Adrenal gland (tissue), 19 donors: ENCODE measurements at places on chromosomes 7 and 10. TPM values are rescaled to one million over a fixed set of nuclear protein-coding genes. Genes with fewer than 3 reads are reported as not detected.

DNA sequence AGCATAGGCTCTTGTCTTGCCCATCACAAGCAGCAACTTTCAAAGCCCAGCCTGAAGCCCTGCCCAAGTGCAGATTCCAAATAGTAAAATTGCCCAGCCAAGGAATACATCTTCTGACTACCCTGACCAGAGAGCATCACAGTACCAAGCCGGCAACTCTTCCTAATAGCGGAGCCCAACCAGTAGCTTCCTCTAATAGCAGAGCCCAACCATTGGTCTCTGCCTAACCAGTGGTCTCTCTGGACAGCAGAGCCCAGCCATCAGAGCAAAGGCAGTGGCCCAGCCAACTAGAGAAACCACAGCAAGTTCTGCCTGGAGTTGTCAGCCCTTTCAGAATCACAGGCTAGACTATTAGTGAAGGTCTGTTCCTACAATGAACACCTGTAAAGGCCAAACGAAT lies 285.6 kb downstream of the HGF start:
- DNase-seq: no peak
- H3K27me3 ChIP-seq: no peaks in the 10 kb centered on the region
- no peaks in the 10 kb centered on the region for H3K36me3 ChIP-seq
- H3K4me3 ChIP-seq: no peak overlapping the region
- peaks cover 3% of the 10 kb centered on the region for H3K4me1 ChIP-seq

GRCh38 chr10:30037620-30038336 lies 21.6 kb downstream of the JCAD start:
- H3K4me3 ChIP-seq: no peak overlapping the region
- no peaks in the 10 kb centered on the region for H3K27me3 ChIP-seq
- H3K27ac ChIP-seq: no peak overlapping the region
- H3K4me1 ChIP-seq: no peaks in the 10 kb centered on the region
- no peak for DNase-seq

DNA sequence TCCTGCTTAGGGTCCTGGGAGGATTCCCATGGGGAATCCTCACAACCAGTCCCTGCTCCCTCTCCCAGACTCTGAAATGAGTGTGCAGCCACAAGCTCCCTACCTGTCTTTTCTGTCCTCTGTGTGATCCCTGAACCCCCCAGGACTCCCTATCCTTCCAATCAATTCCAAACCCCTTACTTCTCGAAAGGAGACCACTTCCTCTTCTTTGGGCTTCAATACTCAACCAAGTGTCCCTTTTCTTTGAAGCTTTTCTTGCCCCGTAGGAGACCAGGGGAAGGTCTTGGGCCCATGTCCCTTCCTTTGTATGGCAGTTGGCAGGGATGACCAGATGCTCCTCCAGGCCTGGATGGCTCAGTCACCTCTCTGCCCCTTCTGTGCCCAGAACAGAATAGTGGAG lies 1.7 kb downstream of the AEBP1 start:
- no peaks in the 10 kb centered on the region for H3K4me1 ChIP-seq
- no peak overlapping the region for H3K27ac ChIP-seq
- no peak for DNase-seq
- no peak overlapping the region for H3K4me3 ChIP-seq

DNA sequence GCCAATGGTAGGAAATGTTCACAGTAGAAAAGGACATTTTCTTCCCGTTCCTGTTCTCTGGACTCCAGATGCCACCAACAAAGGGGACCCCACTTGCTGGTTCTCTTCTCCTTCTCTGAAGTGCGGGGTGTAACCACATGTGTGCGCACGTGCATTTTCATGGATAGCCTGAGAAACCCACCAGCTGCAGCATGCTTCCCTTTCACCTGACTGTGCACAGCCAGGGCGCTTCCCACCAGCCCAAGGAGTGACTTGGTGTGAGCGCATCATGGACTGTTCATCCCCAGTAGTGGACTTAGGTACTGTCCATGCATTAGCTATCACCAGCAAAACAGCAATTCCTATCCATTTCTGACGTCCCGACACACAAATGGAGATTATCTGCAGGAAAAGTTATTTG lies 29.6 kb upstream of the DPYSL4 start:
- H3K4me1 ChIP-seq: no peaks in the 10 kb centered on the region
- DNase-seq: no peak
- H3K27me3 ChIP-seq: no peaks in the 10 kb centered on the region
- no peak overlapping the region for H3K27ac ChIP-seq
- no peaks in the 10 kb centered on the region for H3K36me3 ChIP-seq
- H3K4me3 ChIP-seq: no peak overlapping the region

- no peaks in the 10 kb centered on the region for H3K27me3 ChIP-seq
- H3K4me3 ChIP-seq: no peak overlapping the region
- no peaks in the 10 kb centered on the region for H3K4me1 ChIP-seq
- peak; percentile 82 for DNase-seq
- peak overlapping the region; percentile 77 for H3K27ac ChIP-seq
Measured at GRCh38 chr10:95755511-95756004, 405 bp upstream of the ENTPD1 start.

GRCh38 chr10:120969219-120969645 lies 118.1 kb downstream of the WDR11 start:
- H3K27me3 ChIP-seq: no peaks in the 10 kb centered on the region
- H3K4me3 ChIP-seq: no peak overlapping the region
- DNase-seq: no peak
- no peak overlapping the region for H3K27ac ChIP-seq
- peaks cover 7% of the 10 kb centered on the region for H3K4me1 ChIP-seq
- H3K36me3 ChIP-seq: no peaks in the 10 kb centered on the region

GRCh38 chr10:28954211-28954610 lies 276.9 kb downstream of the BAMBI start:
- no peak overlapping the region for H3K27ac ChIP-seq
- DNase-seq: no peak
- H3K4me3 ChIP-seq: no peak overlapping the region
- H3K27me3 ChIP-seq: no peaks in the 10 kb centered on the region
- no peaks in the 10 kb centered on the region for H3K4me1 ChIP-seq
- no peaks in the 10 kb centered on the region for H3K36me3 ChIP-seq

IGFBP3 gene
- total RNA-seq: 21.8 TPM

FXYD4 gene
- total RNA-seq: not detected
